Anterior cingulate cortex (tissue), 58 donors: ENCODE measurements at places on chromosomes 3 and 15.

GRCh38 chr3:108473711-108474110 is 36.7 kb downstream of the MYH15 start:
- DNase-seq: no peak

- DNase-seq: no peak
These were observed 331.7 kb upstream of the UMPS start for GRCh38 chr3:124398594-124398993.

DNA sequence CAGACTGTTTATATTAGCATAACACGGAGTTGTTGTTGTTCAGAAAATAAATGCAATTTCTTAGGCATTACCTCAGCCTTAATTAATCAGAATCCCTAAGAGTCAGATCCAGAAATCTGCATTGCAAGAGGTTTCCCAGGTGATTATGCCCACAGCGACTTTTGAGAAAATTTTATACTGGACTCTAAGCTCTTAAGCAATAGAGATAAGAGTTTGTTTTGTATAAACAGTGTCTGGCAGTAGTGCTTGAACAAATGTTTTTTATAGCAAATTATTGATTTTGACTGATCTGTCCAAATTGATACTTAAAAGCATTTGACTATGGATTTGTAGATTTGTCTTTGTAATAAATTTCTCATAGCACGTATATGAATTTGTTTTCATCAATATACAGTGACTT is 92.8 kb downstream of the ZBBX start:
- no peak for DNase-seq

DNA sequence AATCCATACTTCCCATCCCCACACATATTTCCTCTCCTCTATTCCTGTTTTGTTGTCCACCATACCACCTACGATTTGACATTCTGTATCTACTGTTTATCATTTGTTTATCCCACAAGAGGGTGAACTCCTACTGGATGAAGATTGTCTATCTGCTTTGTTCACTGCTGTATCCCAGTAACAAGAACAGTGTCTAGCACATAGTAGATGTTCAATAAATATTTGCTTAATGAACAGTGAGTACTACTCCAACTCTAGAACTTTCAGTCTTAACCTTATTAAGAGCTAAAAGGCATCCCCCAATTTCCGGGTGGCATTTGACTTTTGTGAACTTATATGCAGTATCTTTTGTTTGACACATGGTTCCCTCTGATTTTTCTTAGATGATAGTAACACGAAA is 1.3 kb downstream of the PYGO1 start:
- no peak for DNase-seq

- DNase-seq: no peak
These were observed 75.3 kb downstream of the TGFBR2 start for GRCh38 chr3:30681649-30682211.

- DNase-seq: no peak
These were observed 13.8 kb downstream of the ATP10A start for GRCh38 chr15:25849157-25849921.
